ENCODE measurements at places on chromosomes 12 and 14.

DNA sequence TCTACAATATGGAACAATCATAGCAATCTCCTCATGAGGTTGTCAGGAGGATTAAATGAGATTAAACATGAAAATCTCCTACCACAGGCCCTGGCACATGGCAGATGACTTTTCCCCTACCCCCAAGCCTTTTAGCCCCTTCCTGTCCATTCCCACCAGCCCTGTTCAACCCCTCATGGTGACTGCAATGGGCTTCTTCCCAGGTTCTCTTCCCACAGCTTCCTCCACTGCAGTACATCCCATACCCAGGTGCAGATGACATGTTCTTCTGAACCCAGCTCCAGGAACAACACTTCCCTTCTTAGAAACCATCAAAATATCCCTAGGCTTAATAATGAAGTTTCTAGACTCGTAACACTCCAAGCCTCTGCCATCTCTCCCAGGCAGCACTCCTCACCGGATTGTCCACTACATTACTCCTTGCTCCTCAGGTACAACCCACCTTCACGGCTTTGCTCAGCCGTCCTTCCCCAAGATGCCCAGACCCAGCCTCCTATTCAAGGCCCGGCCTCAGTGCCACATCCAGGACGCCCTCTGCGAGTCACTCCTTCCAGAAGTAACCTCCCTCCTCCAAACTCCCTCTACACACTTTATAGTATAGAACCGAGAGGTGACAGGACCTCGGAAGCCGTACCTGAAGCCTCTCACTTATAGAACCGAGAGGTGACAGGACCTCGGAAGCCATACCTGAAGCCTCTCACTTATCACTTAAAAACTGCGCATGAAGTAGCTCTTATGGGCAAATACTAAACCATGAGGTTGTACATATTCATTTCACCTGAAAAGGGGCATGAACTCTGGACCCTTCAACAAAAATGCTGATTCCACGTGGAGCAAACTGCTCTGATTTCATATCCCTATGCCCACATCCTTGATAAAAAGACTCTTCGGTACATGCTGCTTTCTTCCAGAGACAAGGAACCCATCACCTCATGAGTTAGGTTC, 1.5 kb downstream of the CRACR2A start:
- no peak for DNase-seq

DNA sequence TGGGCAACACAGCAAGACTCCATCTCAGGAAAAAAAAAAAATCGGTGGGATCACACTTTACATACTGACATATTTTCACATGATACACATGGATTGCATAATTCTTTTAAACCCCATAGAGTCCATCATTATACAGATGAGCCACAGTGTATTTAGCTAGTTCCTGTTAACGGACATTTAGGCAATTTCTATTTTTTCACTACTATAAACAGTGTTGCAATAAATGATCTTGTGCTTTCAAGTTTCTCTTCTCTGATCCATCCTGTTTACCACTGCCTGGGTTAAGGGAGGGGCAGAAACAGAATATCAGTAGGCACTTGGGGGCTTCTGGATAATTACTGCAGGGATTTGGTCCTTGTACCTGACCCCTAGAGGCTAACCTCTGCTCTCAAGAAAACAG, 43.4 kb upstream of the SPTLC2 start:
- no peak for DNase-seq

DNA sequence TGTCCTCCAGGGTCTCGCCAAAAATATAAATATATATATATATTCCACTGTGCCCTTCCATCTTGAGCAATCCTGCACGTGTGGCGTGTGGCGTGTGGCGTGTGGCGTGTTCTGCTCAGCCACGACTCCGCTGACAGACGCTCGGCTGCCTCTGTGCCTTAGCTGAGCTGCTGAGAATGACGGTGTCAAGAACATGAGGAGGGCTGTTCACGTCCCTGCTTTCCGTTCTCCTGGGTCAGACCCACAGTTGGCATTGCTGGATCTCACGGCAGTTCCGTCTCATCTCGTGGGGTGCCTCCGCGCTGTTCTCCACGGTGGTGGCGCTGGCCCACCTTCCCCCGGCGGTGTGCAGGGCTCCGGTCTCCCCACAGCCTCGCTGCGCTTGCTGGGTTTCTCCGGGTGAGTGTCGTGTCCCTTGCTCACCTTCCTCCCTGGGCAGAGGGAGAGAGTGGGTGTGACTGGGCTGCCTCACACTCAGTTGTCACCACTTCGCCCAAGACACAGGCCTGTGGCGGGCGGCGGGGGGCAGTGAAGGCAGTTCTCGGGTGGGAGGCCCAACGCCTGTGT, 9.4 kb downstream of the GPR132 start:
- DNase-seq, result no peak

- no peak for DNase-seq
Measured at GRCh38 chr12:5586201-5586600, 154.3 kb downstream of the NTF3 start.

- DNase-seq, result no peak
Measured at GRCh38 chr12:30506411-30506810, 189.3 kb downstream of the IPO8 start.

Measured in activated CD4-positive, CD25-positive, alpha-beta regulatory T cell (primary cell).